ENCODE measurements at places on chromosomes 1 and 21.

DNA sequence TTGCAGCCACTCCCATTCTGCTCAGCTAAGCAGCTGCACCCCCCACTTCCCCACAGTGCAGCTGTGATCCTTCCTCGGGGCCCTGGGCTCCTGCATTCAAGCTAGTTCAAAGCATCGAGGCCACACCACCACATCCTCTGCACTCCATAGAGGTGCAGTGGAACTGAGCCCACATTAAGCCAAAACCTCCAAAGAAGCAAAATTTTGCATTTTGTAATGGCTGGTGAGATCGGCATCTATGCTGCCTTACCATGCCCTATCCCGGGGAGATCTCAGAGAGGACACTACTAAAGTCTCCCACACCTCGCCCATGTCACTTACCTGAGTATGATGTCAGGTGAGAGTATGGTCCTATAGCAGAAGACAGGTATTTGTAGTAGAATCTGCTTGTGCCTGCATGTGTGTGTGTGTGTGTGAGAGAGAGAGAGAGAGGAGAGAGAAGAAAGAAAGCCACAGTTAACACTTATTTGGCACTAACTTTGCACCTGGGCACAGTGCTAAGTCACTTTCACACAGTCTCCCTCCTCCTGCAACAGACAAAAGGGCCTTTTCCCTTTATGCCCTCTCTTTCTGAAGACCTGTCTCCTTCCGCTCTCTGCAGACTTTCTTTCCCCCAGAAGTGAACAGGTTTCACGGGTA lies 89.8 kb downstream of the KIF14 start:
- peak; percentile 58 for DNase-seq

- DNase-seq, result no peak
Measured at GRCh38 chr1:86778569-86779239, 74.3 kb downstream of the SH3GLB1 start.

GRCh38 chr1:187641907-187642306 lies 813.2 kb downstream of the PLA2G4A start:
- DNase-seq, result no peak

DNA sequence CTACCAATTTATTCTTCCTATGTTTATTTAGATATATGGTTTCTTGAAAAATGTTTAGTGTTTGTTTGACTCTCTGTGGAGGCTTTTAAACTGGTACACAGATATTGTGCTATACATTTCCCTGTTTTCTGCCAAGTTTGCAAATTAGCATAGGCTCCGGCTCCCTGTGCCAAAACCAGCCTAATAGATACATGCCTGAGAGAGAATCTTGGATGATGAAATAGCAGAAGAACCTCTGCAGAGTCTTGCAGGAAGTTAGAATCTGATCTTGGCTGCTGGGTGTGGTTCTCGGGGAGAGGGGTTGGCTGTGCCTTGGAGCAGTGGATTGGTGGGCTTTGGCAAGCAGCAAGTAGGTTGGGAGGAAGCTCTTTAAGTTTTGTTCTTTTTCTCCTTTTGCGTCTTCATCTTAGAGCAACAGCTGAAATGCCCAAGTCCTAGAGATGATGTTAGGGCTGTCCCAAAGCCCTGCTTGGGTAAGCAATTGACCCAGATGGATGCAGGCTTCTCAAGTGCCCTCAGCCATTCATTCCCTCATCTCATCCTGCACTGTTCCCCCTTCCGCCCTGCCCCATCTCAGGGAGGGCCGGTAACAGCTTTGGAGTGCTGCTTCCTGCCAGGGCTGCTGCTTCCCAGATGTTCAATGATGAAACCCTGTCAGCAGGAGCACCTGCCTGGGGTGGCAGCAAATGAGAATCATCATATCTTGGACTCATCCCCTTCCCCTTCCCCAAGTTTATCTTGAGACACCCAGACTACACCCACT lies 9.3 kb downstream of the PLA2G2A start:
- no peak for DNase-seq

- no peak for DNase-seq
Measured at GRCh38 chr1:75953461-75953860, 21.3 kb upstream of the ASB17 start.

GRCh38 chr1:21933397-21934248 lies 3.5 kb downstream of the HSPG2 start:
- no peak for DNase-seq

GRCh38 chr1:211603191-211603701 lies 24.3 kb upstream of the SLC30A1 start:
- DNase-seq, result no peak

GRCh38 chr1:113792471-113792870 lies 19.8 kb downstream of the RSBN1 start:
- DNase-seq, result peak; percentile 43

DNA sequence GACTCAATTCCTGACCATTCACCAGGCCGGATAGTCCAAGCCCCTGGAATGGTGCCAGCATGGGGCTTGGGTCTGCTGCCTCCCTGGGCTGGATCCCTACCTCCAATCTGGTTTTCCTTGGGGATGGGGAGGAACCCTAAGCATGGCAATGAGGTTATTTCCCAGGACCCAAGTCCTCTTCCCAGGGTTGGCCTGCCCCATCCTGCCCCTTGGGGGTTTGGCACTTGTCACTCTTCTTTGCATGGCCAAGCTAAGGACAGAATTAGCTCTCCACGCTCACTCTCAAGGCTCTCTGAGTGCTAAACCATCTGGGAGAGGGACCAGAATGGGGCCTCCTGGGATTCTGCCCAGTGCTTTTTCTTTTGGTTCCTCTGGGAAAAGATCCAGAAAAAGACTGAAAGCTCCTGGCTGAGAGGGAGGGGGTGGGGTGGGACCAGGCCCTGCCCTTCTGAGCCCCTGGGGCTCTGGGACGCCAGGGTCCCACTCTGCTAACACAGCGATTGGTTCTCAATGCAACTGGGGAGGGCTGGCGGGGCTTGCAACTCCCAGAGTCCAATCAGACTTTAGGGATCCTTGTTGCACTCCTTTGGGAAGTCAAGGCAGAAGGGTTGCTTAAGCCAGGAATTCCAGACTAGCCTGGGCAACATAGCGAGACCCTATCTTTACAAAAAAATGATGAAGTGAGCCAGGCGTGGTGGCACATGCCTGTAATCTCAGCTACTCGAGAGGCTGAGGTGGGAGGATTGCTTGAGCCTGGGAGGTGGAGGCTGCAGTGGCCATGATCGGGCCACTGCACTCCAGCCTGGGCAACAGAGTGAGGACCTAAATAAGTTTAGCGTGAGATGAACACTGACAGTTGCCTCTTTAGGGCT lies 52.7 kb downstream of the DHRS3 start:
- no peak for DNase-seq

GRCh38 chr1:63316598-63316983 lies 5.8 kb upstream of the FOXD3 start:
- DNase-seq, result no peak

DNA sequence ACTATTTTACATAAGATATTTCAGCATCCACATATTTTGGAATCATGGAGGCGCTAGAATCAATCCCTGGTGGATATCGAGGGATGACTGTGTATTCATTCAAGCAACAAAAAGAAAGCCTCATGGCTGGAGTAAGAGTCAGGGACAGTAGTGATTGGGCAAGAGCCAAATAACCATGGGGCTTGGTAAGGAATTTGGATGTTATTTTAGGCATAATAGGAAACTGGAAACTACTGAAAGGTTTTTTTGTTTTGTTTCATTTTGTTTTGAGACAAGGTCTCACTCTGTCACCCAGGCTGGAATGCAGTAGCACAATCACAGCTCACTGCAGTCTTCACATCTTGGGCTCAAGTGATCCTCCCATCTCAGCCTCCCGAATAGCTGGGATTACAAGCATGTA lies 33.8 kb upstream of the EYA3 start:
- DNase-seq, result no peak

GRCh38 chr1:178126261-178126660 lies 32.4 kb downstream of the RASAL2 start:
- DNase-seq, result no peak

DNA sequence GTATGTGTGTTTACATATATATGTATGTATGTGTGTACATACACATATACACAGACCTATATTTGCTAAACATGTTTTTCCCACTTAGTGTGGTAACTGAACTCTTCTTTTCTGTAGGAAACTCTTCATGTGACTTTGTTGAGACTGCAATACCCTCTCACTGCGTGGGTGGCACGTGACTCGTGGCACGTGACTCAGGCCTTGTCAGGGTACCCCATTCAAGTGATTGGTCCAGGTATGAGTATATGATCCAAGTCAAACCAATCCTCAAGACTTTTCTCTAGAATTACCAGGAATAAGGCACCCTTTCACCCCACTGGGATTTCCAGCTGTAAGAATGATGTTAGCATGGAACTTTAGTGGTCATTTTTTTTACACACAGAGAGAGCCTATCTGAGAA lies 149.2 kb upstream of the KCNK2 start:
- DNase-seq, result no peak
